ENCODE measurements at places on chromosomes 7 and 10.

DNA sequence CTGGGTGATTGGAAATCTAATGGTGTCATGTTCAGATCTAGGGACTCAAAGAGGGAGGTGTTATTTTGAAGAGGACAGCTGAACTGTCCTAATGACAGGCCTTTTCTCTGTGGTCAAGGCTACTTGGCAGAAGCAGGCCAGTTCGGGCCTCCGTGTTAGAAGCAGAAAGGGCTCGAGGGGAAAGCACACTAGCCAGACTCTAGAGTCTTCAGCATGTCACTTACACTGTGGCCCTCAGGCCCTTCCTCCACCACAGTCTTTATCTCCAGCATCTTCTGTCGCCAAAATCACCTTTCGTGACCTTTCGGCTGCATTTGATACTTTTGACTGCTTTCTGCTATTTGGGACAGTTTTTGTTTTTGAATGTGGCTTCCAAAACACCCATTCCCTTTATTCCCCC, 123.3 kb downstream of the CNNM2 start:
- DNase-seq: no peak

GRCh38 chr10:127149501-127150081, 46.8 kb downstream of the INSYN2A start:
- DNase-seq: no peak

GRCh38 chr7:48183370-48183743, 12.1 kb downstream of the ABCA13 start:
- no peak for DNase-seq

DNA sequence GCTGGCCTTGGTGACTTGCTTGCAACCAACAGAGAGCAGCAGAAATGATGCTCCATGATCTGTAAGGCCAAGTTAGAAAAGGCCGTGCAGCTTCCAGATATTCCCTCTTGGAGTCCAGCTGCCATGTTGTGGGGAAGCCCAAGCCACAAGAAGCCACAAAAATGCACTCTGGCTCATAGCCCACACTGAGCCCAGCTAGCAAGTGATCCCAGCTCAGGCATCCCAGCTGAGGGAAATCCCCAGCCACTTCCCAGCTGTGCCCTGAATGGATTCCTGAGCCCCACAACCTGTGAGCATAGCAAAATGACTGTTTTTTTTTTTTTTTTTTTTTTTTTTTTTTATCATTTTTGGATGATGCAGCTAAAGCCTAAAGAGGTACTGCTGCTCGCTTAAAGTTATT, 11.1 kb upstream of the SDK1 start:
- DNase-seq: no peak

- DNase-seq: no peak
Measured at GRCh38 chr10:116721547-116722392, 20.6 kb downstream of the HSPA12A start.

DNA sequence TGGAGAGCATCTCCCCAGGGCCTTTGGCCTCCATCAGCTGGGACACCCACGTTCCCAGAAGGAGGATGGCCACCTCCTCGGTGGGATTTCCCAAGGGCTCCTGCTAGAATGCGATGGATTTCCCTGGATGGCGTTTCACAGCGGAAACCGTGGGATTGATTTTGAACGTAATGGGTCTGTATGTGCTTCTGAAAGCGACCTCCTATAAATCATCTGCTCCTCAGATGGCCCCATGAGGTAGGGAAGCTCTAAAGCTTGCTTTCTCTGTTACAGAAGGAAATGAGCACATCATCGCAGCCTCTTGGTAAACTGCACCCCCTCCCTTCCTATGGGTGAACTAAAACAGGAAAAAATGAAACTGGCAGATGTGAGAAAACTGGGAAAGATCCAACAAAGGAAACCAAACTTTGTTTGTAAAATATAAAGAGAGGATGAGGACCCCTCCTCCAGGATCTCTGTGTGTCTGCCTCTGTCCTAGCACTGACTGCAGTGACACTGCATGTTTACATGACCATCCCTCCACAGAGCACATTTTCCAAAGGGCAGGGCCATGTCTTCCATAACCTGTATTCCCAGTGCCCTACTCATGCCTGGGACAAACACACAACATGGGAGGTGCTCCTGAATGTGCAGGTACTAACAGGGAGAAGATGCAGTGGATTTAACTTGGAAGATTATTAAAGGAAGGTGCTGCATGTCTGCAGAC, 57.6 kb downstream of the LYZL1 start:
- no peak for DNase-seq

- no peak for DNase-seq
Measured at GRCh38 chr10:120984221-120984620, 133.1 kb downstream of the WDR11 start.

DNA sequence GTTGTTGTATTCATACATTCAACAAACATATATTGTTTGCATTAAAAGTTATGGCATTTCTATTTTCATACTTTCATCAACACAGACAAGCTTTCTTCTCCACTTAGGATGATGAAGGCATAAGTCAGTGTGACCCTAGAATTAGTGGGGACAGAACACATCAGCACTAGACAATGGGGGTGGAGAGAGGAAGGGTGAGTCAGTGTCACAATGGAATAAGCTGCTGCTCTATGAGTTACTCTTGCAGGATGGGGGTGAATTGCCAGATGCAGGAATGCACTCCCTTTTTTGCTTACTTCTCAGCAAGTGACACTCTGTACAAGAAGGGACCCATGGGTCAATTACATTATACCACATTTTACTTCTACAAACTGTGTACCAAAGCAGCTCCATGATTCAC, 74.0 kb downstream of the DGKI start:
- peak; percentile 86 for DNase-seq

DNA sequence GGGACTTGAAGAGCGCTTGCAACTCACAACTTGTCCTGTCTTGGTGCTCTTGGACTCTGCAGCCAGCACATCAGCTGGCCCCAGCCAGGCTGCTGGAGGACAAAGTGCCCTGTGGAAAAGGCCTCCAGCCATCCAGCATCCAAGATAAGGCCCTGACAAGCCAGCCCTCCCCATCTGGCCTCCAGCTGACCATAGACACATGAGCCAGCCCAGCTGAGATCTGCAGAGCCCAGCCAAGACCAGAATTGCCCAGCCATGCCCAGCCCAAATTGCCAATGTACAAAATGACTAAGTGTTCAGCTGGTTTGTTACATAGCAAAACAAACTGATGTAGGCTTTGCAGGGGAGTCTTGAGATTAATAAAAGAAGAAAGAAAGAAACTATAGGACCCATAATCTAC, 36.0 kb upstream of the FRMD4A start:
- no peak for DNase-seq

- DNase-seq: no peak
Measured at GRCh38 chr7:150942001-150942590, 36.0 kb downstream of the KCNH2 start.

DNA sequence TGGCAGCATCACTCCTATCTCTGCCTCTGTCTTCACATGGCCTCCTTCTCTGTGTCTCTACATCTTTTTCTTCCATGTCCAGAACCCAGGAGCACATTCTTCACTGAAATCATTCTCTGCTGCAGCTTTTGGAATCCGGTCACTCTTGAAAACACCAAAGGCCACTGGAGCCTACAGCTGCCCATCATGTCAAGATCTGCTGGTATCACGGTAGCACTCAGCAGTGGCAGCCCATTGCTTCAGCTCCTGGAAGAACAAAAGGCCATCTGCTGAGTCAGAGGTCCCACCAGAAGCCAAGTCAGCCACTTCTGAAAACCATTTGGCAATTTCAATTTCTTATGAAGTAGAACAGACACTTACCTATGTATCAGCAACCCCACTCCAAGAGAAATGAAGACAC, 6.1 kb upstream of the PCBD1 start:
- no peak for DNase-seq

DNA sequence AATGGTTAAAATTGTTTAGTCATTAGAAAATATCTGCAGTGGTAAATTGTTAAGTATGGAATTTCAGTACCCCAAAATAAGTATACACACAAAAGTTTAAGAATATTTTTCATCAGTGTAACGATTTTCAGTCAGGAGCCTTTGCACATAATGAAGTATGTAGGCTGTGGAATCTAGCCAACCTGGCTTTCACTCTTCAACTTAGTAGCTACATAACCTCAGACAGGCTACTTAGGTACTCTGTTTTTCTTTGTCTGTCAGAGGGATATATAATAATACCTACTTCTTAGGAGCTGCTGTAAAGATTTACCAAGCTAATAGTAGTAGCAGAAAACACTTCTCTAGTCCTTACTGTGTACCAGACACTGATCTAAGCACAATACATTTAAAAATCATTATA, 137.5 kb downstream of the ZEB1 start:
- no peak for DNase-seq

GRCh38 chr7:157905651-157906461, 569.1 kb downstream of the DNAJB6 start:
- no peak for DNase-seq

DNA sequence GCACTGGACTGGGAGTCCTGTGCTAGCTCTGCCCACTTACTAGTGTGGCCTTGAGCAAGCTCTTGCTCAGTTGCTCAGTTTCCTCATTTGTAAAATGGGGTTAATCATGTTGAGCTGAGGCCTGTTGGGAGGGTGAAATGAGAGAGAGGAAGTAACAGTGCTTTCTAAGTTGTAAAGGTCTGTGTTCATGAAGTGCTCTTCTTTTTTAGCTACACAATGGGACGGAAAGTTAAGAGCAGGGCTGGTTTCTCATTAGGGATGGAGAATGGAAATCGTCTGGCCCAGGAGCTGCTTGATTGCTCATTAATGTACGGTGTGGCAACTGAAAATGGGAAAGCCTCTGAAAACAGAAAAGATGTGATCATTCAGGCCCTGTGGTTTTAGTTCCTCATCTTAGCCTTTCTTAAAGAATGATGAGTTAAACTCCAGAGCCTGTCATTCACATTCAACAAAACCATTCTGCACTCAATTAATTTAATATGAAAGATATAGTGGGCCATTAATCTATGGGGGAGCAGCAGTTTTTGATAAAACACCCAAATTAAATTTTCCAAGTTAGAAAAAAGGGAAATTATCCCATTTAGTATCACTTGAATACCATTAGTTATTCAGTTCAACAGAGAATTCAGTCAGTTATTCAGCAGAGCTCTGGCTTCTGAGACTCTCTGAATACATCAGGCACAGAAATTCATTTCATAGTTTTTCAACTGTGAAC, 60.5 kb downstream of the SH2D4B start:
- no peak for DNase-seq

GRCh38 chr10:91603931-91604331, 28.9 kb downstream of the PPP1R3C start:
- DNase-seq: no peak

DNA sequence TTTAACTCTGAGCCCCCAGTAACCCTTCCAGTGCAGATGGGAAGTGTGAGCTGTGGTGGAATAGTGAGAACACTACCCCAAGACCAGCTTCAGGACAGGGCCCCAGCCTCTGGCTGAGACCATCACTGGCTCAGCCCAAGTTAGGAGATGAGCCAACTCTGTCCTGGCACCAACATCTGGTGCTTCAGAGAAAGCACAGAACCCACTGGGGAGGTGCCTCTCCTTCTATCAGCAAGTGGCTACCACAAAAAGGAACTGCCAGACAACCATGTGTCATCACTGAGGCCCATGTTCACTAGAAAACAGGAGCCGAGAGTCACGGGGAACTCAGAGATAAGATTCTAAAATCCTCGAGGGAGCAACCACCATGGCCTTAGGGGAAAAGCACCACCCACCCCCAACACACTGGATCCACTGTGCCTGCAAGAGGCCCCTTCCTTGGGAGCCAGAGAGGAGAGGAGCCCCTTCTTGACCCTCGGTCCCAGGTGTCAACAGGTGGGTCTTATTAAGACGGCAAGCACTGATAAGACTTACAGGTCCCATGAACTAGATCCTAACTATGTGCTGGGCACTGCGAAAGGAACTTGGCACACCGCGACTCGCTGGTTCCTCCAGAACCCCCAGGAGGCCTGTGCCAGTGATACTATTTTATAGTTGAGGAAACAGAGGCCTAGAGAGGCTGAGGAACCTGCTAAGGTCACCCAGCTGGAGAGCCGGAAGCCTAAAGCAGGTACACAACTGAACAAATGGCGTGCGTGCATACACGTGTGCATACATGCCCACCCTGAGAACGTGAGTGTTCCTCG, 102.7 kb downstream of the FAM53B start:
- peak; percentile 25 for DNase-seq

DNA sequence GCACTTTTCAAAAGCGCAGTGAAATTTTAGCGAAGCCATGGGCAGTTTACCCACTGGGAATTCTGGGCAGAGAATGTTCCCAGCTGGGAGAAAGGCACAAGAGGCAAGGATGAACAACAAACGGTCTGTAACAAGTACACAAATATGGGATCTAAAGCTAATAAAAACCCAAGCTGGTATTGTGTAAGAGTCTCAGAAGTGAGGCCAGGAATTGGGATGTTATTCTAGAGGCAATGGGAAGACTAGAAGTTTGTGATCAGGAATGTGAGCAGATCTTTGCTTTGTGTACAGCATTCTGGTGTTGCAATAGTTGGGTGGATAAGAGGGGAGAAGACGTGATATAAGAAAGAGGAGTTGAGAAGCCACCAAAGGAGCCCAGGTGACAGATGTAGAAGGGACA, 15.0 kb downstream of the FZD9 start:
- no peak for DNase-seq

GRCh38 chr7:16647435-16647960, 1.5 kb downstream of the BZW2 start:
- DNase-seq: no peak

- DNase-seq: no peak
Measured at GRCh38 chr10:123463698-123464097, 202.5 kb upstream of the GPR26 start.

- no peak for DNase-seq
Measured at GRCh38 chr7:47460251-47460989, 121.5 kb downstream of the TNS3 start.

All from stromal cell of bone marrow (primary cell).